ENCODE measurements at places on chromosomes 12 and 14.

DNA sequence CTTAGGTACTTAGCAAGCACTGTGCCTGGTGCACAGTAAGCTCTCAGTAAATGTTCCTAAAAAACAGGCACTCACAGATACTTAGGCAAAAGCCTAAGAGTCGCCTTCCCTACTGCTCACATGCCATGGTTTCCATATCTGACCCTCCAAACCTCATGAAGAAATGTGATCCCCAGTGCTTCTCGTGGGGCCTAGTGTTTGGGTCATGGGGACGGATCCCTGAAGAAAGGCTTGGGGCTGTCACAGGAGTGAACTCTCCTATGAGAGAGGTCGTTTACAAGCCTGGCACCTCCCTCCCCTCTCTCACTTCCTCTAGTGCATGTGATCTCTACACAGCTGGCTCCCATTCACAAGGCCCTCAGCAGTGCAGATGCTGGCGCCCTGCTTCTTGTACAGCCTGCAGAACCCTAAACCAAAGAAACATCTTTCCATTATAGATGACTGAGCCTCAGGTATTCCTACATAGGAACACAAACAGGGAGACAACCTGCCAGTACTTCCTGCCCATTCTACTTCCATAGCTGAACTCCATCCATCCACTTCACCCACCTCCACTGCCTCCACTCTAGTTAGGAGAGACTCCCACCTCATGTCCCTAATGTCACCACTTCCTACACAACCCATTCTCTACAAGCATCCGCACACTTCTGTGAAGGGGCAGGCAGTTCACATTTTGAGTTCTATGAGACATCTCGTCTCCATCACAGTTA lies 2.9 kb downstream of the SLC15A4 start:
- DNase-seq: no peak

GRCh38 chr12:54486173-54486867 lies 11.2 kb upstream of the NCKAP1L start:
- no peak for DNase-seq

DNA sequence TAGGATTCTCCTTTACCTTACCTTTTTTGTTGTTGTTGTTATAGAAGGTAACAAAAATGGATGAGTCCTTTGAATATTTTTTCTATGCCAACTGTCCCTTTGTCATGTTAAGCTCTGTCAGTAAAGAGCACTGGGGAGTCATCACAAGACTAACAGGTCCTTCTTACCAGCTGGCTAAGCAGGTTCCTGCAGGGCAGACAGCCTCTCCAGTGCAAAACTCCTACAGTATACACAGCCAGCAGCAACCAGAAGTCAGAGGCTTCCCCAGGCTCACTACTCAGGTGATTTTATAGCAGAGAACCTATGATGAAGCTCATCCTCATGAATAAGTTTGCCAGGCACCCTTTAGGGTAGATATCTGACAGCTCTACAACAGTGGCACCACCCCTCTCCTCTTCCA lies 271.1 kb downstream of the RERGL start:
- DNase-seq: no peak

DNA sequence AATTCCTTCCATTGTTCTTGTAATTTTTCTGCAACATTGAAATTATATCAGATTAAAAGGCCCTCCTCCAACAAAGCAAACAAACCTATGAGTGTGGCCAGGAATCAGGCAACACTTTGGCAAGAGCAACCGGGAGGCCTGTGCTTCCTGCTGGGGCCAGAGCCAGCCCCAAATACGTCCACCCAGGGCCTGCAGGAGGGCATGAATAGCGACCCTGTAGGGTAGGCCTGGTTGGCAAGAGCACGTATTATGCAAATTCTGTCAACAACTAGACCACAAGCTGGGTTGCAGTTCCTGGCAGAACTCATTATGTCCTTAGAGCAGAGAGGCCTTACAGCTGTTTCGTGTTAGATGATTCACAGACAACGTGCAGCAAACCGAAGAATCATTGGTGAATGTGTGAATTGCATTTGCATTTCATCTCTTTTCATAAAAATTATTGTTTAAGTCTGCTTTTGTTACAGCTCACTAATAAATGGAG lies 26.9 kb upstream of the LGALS3 start:
- peak; percentile 94 for DNase-seq

GRCh38 chr14:69943084-69943780 lies 64.0 kb downstream of the SMOC1 start:
- no peak for DNase-seq

DNA sequence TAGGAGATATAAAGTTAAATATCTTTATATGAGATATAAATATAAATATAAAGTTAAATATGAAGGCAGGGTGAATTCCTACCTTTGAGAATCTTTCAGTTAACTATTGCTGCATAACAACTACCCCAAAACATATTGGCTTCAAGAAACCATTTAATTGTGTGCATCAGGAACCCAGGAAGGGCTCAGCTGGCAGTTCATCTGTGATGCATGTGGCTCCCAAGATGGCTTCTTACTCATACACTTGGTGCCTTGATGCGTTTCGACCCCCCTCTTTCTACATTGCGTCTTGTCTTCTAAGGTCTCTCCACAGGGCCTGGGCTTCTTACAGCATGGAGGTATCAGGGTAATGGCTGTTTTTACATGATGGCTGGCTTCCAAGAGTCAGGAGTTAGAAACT lies 253.9 kb upstream of the CRY1 start:
- no peak for DNase-seq

DNA sequence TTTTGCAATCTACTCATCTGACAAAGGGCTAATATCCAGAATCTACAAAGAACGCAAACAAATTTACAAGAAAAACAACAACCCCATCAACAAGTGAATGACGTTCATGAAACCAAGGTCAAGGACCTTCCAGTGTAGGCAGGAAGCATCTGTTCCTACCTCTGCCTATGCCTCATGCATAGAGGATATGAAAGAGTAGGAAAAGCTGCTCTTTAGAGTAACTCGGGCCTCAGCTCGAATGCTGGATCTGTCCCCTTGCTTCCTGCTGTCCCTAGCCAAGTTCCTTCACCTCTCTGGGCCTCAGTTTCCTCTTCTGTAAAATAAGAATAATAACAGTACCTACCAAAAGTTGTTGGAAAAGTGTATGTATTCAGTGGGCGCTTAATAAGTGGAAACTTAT lies 65.0 kb downstream of the FOXN4 start:
- DNase-seq: no peak

GRCh38 chr14:28745176-28745575 lies 21.4 kb upstream of the FOXG1 start:
- DNase-seq: no peak

DNA sequence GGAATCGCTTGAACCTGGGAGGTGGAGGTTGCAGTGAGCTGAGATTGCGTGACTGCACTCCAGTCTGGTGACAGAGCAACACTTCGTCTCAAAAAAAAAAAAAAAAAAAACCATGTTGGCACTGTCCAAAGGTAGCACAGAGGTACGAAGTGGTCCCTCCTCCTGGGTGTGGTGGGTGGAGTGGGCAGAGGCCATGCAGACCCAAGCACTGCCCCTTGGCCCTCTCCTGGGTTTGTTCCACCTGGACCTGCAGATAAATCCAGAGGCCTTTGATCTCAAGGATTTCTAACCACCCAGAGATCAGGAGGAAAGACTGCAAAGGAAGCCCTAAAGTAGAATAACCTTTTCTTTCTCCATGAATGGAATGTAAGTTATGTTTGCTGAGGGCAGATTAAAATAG lies 8.7 kb upstream of the GALNT6 start:
- DNase-seq: no peak

GRCh38 chr12:68377881-68378280 lies 45.7 kb upstream of the MDM1 start:
- no peak for DNase-seq

DNA sequence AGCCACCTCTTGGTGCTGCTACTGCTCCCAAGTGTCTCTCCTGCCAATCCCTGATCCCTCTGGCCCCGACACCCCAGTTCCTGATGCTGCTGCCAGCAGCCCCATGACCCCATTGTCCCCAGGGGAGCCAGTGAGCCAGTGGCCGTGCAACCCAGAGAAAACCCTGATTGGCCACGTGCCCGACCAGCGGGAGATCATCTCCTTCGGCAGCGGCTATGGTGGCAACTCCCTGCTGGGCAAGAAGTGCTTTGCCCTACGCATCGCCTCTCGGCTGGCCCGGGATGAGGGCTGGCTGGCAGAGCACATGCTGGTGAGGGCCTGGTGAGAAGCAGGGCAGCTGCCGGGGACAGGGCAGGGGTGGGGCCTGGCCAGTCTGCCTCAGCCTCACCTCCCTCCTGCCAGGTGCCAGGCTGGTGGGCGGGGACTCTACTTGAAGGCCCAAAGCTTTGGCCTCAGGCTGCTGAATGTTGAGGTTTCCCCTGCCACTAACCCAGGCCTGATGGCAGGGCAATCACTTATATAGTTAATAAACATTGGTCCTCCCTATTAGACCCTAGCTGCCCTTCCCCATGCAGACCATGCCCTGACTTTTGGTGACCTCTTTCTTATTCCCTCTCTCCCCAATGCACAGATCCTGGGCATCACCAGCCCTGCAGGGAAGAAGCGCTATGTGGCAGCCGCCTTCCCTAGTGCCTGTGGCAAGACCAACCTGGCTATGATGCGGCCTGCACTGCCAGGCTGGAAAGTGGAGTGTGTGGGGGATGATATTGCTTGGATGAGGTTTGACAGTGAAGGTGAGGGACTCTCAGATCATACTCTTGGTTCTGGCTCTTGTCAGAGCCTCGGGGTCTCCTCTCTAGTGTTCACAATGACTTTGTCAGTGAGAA lies 5.1 kb downstream of the PCK2 start:
- DNase-seq: no peak

DNA sequence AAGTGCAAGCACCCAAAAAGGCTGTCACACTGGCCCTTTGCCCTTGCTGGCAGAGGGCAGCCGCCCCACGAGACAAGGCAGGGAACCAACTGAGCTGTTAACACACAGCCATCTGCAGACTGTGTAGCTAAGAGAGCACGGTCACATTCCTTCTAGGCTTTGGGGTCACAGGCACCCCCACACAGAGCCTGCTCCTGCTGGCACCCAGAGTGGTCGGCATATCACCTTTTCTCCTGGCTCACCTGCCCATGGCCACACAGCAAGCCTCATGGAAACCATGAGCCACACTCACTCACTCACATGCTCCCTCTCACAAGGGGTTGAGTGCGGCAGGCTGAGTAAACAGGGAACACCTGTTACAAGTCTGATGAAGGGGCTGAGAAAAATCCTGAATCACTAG lies 214.5 kb downstream of the PCNX1 start:
- no peak for DNase-seq

DNA sequence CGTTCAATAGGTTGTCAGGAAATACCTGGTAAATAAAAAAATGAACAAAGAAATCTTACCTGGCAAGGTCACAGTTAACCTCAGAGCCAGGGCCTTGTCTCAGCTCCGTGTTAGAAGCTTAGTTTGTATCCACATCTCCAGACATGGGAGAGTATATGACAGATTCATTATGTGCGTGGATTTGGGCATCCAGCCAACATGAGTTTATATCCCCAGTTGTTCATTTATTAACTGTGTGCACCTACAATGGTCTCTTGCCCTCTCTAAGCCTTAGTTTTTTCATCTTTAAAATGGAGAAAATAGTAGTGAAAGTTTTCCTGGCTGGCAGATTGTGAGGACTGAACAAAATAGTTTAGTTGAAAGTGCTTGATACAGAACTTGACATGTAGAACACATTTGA lies 437.8 kb downstream of the NPAS3 start:
- DNase-seq: no peak

DNA sequence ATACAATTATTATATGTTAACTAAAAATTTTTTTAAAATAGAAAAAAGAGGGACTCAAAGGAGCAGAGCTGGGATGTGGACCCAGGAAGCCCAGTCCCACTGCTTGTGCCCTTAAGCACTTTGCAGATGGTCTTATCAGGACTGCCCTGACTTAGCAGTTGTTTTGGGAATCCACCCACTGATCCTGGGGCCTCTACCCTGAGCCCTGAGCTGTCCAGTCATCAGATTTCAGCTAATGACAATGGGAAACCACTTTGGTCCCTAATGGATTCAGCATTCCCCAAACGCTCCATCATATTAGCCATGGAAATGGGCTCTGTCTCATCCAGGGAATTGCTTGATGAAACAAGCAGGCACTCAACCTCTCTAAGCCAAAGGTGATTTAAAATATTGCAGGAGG lies 22.5 kb upstream of the WSCD2 start:
- no peak for DNase-seq

- DNase-seq: no peak
These were observed 139.6 kb downstream of the PRKD1 start for GRCh38 chr14:29788093-29788492.

GRCh38 chr12:89782807-89783206 lies 74.2 kb upstream of the ATP2B1 start:
- no peak for DNase-seq

DNA sequence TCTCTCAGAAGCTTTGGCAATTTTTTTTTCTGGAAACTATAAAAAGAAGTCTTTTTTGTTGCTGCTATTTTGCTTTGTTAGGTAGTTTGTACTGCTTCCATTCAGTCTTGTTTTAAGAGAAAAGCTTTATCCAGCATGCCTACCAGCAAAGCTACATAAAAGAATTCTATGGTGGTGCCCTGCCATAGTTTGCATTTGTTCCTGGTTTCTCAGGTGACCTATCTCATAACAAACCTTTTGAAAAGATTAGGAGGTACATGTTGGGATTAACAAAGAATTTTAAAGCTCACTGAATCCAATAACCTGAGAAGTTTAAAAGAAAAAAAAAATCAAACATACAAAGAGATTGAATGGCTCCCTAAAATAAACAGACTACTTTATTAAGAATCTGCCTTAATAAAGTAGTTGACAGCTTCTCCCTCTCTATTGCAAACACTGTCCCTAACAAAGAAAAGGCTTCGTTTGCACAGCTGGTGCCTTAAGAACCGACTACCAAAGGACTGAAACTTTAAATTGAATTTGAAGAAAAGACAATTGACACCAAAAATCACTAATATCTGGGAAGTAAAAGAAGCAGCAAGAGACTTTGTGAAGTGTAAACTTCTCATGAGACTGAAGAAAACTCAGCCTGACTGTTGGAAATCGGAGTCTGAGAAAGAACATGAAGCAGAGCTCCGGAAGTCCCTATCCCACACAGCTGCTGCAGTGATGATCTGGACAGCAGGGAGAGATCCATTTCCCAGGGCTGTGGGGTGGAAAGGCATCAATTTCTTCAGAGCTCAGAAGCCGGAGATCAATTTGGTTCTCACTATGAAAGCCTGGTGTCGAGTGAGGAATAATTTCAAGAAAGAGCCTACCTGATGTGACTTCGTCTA lies 102.7 kb upstream of the PLEKHA5 start:
- DNase-seq: no peak

- no peak for DNase-seq
These were observed 785.3 kb downstream of the TRHDE start for GRCh38 chr12:73057428-73057827.

- DNase-seq: no peak
These were observed 146.4 kb downstream of the FOXN3 start for GRCh38 chr14:89270439-89271227.

- no peak for DNase-seq
These were observed 7.7 kb downstream of the SLC7A7 start for GRCh38 chr14:22807432-22808087.

GRCh38 chr12:55940065-55940732 lies 9.2 kb downstream of the DGKA start:
- peak; percentile 50 for DNase-seq

DNA sequence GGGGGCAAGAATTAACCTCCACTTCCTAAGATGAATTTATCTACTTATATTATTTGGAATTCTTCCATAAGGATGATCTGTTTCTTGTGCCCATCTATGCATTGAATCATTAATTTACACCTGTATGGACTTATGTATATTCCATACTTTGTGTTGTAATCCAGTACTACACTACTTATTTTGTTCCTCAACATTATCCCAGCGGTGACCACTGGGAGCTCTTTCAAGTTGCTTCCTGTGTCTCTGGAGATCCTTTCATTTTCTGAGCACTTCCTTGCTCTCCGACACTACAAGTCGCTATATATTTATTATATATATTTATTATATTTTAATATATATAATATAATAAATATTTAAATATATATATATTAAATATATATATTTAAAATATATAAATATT lies 54.9 kb upstream of the SCN8A start:
- no peak for DNase-seq
